ENCODE measurements at places on chromosomes 5 and 9. TPM values are rescaled to one million over a fixed set of nuclear protein-coding genes. Genes with fewer than 3 reads are reported as not detected.

Gene GBA2
- total RNA-seq = 23.5 TPM

DNA sequence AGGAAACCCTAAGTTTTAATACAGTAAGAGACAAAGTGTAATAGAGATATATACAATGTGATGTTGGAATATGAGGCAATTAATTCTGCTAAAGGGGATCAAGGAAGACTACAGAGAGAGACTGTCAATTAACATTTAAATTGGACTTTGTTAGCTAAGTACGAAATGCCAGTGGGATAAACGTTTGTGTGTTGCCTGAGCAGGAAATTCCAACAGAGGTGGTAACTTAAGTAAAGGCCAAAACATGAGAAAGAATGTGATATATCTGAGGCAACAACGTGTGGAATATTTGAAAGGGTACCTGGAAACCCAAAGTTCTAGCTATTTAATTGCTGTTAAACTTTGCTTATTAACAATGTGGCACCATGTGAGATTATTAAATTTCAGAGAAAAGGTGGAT lies 1666.9 kb upstream of the WWC1 start:
- no peak for DNase-seq

DNA sequence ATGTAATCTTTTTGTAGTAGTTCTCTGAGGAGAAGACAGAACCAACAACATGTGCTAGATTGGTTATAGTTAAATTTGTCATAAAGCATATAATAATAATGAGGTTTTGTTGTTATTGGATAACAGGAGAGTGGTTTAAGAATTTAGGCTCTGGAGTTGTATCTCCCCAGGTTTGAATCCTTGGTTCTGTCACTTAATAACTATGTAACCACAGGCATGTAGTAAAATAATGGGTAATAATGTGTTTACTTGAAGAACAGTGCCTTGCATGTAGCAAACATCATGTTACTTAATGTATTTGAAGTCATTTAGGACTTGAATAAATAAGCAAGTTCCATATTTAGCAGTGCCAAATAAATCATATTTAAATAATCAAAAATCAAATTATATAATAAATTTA lies 55.8 kb downstream of the NSD1 start:
- peak; percentile 33 for DNase-seq

Gene GARIN3
- total RNA-seq = not detected

Gene AK8
- total RNA-seq = not detected

GRCh38 chr5:162217037-162217436 lies 149.5 kb downstream of the GABRG2 start:
- no peak for DNase-seq

DNA sequence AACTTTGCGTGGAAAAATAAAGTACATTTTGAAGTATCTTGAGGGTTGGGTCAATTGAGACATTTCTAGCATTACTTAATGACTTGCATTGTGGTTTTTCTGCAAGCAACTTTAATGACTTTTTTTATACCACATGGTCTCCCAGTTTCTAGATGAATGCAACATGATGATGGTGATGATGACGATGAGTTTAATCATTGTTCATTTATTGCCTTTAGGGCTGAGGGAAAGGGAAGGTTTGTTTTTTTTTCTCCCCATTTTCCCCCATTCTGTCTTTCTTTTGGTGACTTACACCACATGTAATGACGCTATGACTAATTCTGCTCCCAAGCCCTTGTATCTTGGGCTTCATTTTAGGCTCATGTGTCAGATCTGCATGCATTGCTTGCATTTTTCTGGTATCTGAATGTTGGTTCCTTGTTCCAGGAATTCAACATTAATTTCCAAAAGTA lies 57.7 kb upstream of the NXNL2 start:
- DNase-seq = peak; percentile 98

- DNase-seq = no peak
Observed at GRCh38 chr9:126482361-126483044, 131.2 kb upstream of the LMX1B start.

Gene SAXO1
- total RNA-seq = not detected

Gene ARL14EPL
- total RNA-seq = not detected

Gene JAKMIP2
- total RNA-seq = not detected

DNA sequence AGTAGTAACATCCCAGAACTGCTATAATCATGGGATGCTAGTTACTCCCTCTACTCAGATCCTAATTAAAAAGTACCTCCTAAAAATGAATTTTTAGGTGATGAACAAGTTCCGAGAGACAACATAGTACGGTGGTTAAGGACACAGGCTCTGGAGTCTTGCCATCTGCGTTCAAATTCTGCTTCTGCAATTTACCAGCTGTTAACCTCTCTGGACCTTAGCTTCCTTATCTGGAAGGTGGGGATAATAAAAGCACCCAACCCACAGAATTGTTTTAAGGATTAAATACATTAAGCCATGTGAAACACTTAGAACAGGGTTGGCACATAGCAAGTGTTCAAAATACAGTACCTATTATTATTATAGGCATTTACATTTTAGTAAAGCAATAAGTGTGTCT lies 77.5 kb upstream of the XPA start:
- DNase-seq = no peak

DNA sequence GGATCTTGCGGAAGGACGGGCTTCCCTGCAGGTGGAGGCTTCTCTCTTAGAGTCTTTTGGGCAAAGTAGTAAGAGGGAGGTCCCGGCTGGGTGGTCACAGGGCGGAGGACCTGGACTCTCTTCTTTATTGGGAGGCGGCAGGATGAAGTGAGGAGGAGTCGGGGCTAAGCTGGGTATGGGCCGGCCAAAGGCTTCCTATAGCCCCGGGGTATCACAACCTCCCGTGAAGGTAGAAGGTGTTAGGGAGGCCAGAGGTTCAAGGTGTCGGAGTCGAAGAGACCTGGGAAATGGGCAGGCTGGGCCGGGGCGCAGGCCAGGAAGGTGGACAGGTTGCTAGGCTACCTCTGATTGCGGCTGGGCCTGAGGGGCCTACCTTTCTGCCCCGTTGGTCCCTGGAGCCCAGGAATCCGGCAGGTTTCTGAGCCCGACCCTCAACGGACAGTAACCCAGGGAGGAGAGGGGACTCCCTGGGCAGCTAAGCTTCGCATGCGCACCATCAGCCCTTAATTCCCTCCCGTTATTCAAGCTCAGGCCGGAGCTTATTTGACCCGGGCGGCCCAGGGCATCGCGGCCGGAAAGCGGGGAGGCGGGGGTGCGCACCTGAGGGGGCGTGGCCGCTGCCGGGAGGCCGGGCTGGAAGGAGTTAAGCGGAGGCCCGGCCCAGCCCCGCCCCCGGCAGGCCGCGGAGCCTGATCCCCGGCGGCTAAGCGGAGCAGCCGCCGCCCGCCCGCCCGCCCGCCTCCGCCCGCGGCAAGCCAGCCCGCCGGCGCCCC lies at the start of gene TESK1:
Gene TESK1, plus strand, starts transcription at position 685 of the 773 bp plus-strand sequence. CDS start 358 bp downstream, outside the sequence.
- peak; percentile 25 for DNase-seq

DNA sequence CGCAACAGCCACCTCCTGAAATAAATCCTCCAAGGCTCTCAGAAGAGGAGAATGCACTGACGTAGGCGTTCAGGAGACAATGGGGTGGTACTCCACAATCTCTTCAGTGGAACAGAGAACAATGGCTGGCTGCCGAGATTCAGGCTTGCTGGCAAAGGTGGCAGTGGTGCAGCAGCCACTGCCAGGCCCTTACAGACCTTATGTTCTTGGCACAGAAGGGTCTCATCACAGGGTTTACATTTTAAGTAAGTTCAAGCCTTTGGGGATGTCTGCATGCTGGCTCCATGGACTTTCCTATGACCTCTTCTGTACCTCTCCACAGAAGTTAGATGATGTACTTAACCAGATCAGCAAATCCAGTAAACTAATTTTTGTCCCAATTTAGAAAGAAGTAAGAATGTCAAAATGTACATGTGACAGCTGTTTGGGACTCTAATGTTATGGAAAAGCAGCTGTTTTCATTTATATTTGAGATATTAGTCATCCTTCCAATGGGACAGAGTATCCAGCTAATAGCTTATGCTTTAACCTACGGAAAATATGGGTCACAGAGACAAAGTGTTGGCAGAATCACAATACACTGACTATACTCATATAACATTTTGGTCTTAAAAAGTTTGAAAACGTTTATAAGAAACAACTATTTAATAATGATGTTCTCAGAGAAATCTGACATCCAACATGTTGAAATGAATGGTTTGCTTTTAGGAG lies 180.9 kb downstream of the MAPKAP1 start:
- peak; percentile 61 for DNase-seq

Gene SPEF2
- 2.9 TPM for total RNA-seq

- DNase-seq = no peak
Observed at GRCh38 chr5:16505904-16506303, 40.3 kb upstream of the ZNF622 start.

Gene PRLR
- 1.4 TPM for total RNA-seq

Gene GABRP
- not detected for total RNA-seq

DNA sequence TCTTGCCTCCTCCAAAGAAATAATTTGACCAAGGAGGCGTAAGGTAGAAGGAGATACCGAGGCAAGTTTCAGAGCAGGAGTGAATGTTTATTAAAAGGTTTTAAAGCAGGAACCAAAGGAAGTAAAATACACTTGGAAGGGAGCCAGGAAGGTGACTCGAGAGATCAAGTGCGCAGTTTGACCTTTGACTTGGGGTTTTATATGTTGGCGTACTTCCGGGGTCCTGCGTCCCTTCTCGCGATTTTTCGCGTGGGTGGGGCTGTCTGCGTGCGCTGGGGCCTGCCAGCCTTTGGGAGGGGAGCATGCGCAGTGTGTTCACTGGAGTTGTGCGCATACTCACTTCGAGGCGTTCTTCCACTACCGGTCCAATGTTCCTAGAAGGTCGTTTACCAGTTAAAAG lies 166.0 kb upstream of the IRX2 start:
- DNase-seq = no peak

Gene C5
- total RNA-seq = 2.0 TPM

DNA sequence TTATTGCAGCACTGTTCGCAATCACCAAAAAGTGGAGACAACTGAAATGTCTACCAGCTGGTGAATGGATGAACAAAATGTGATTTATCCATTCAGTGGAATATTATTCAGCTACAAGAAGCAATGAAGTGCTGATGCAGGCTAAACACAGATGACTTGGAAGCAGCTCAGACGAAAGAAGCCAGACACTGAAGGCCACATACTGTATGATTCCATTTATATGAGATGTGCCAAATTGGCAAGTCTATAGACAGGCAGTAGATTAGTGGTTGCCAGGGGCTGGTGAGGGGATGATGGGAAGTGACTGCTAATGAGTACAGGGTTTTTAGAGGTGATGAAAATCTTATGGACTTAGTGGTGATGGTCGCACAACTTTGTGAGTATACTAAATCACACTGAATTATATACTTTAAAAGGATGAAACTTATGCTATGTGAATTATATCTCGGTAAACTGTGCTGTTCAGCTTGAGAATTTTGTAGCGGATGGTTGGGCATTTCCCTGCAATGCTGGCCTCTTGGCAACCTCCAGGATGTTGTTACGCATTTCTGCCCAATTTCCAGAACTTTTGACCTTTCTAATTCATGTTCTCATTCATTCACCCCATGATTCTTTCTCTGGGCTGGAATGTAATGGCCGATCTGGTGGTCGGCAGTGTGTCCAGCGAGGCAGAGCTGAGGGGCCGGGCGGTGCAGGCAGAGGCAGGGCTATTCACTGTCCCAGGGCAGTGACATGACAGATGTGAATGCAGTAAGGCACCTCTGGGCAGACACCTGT lies 22.0 kb upstream of the WNK2 start:
- no peak for DNase-seq

- DNase-seq = no peak
Observed at GRCh38 chr9:73871636-73872035, 625.5 kb upstream of the RORB start.

Data from HFFc6 (cell line).